CD4-positive, alpha-beta T cell treated with Interleukin-1 beta for 1 hour (primary cell): ENCODE measurements at places on chromosomes 4 and X.

- no peak for DNase-seq
Measured at GRCh38 chrX:114508756-114509155, 75.1 kb upstream of the HTR2C start.

- DNase-seq, result no peak
Measured at GRCh38 chr4:11732155-11732554, 303.5 kb upstream of the HS3ST1 start.

DNA sequence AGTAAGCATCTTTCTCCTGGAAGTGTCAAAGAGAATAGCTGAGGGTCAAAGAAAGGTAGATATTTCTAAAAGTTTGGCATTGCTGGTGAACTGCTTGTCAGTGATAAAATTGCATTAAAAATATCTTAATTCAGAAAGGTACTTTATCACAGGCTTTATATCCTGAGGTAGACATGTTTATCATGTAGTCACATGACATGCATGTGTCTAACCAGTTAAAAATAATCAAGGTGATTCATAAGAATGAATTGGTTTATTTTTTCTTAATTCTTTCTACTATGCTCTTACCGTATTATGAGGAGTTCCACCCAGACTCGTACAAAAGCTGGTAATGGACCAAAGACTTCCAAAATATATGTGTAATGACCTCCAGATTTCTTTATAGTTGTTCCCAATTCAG is 6.1 kb downstream of the SLC7A11 start:
- no peak for DNase-seq

- no peak for DNase-seq
Measured at GRCh38 chrX:96244955-96245354, 439.7 kb upstream of the DIAPH2 start.

GRCh38 chrX:2500091-2500802 is 529 bp downstream of the DHRSX start:
- DNase-seq, result no peak

- DNase-seq, result no peak
Measured at GRCh38 chr4:837772-838171, 11.8 kb upstream of the CPLX1 start.

DNA sequence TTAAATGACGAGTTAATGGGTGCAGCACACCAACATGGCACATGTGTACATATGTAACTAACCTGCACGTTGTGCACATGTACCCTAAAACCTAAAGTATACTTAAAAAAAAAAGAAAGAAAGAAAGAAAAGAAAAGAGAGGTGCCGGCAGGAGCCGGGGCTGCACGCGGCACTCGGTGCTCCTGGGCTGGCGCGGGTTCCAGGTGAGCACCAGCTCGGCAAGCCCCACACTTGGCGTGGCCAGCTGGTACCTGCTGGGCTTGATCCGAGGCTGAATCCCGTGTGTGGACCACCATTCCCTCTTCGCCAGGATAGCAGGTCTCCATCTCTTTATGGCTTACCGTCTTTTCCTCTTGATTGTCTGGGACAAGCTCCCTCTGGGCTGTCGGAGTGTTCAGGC is 17.9 kb upstream of the HERC6 start:
- no peak for DNase-seq

DNA sequence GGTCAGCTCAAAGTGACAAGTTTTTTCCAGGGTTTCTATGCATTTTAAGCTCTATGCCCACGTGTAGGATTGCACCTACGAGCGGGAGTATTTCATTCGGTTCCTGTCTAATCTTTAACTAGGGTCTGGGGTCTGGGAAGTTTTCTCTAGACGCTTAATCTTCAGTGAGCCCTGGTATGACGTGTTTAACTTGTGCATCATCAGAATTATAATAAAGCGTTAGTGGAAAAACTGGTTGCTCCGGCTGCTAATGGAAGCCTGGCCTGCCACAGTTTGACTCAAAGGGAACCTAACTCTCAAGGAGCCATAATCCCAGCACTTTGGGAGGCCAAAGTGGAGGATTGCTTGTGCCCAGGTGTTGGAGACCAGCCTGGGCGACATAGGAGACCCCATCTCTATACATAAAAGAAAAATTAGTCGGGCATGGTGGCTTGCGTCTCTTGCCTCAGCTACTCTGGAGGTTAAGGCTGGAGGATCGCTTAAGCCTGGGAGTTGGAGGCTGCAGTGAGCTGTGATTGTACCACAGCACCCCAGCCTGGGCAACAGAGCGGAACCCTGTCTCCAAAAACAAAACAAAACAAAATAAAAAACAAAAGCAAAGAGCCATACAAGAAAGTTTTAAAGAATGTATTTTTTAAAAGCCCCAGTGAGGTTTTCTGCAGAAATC is 30.2 kb downstream of the ARSD start:
- DNase-seq, result no peak

- DNase-seq, result no peak
Measured at GRCh38 chrX:107646735-107647134, 18.4 kb downstream of the PRPS1 start.
